ENCODE measurements at places on chromosomes 3 and 15.

DNA sequence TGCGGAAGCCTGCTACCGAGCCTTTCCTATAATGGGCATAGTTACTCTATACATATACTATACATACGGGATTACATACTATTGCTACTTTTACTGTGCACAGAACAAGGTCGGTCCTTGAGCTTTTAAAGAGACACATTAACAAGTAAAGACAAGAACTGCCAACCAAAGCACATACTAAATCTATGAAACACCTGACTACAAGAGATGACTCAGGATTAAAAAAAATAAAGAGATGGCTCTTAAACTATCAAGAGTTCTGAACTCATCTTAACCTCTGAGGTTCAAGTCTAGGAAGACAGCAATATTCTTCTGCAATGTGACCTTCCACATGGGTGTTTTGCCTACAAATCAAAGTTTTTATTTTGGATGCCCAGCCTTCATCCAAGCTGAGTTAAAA, 106.8 kb downstream of the TNIK start:
- peak; percentile 38 for DNase-seq

DNA sequence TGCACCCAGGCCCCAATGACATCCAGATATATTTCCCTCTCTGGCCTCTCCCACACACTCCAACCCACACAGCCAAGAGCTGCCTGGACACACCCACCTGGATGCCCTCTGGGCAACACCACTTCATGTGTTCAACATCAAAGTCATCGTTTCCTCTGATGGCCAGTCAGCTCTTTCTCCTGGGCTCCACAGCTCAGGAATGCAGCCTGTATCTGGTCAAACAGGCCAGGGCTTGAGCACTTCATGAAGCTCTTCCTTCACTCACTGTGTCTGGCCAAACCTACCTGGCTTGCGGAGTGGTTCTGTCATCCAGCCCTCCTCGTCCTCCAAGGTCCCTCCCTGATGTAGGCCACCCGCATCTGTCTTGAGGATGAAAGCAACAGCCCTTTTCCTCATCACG, 35.8 kb upstream of the SLC6A11 start:
- no peak for DNase-seq

DNA sequence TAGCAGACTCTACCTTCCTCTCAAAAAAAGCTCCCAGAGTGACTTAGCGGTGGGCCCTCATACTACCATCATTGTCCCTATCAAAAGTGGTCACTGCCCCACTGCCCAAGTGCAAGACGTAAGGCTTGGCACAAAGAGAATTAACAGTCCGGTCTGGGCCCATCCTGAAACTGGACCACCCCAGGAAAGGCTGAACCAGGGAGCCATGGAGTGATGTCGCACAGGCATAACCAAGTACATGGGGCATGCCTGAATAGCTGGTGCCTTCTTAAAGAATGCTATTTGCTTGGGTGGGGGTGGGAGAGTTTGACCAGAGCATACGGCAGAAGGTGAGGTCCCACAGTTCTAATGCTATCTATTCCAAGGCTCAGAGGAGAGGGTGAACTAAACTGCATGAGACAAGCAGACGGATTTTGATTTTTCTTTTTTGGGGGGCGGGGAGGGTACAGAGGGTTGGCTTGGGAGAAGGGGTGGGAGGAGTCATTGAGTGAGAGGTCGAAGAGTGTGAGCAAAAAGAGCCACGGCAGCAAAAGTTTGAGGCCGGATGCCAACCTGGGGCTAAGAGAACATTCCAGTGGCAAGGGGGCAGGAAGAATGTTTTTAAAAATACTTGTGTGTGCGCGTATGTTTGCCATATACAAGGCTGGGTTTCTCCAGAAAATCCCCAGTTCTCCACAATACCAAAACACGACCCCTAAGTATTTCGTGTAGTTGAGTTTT, 50.2 kb downstream of the FAM174B start:
- no peak for DNase-seq

DNA sequence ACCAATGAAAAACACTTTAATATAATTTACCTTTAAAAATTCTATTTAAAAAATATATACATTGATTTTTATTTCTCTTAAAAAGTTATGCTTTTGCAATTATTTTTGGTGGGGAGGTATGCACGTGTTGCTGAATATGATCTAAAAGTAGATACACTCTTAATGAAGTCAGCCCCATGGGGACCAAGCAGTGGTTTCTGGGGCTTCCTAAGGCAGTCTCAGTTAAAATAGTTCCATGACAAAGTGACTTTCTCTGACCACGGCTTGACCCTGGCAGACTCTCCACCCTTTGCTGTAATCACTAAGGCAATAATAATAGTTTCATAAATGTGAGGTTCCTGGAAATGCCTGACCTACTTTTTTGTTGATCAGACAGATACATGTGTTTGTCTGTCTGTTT, 50.4 kb downstream of the CCR4 start:
- DNase-seq: no peak

- no peak for DNase-seq
Observed at GRCh38 chr15:98906712-98907083, 100.9 kb downstream of the PGPEP1L start.

- peak; percentile 35 for DNase-seq
Observed at GRCh38 chr3:72821161-72821781, 27.0 kb downstream of the SHQ1 start.

DNA sequence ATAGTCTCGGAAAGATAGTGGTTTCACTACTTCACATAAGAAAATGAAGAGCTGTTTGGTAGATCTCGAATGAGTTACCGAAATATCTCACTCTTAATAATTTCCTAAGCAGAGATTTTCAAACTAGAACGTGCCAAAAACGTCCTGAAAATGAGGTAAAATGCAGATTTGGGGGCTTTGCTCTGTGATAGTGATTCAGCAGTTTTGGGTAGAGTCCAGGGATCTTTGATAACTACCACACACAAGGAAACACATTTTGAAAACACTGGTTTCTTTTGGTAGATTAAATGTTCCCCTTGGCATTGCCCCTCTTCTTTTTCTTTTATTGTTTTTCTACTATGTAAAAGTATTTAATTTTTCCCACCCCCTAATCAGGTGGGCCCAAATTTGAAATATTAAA, 125.9 kb downstream of the EBLN2 start:
- DNase-seq: no peak

DNA sequence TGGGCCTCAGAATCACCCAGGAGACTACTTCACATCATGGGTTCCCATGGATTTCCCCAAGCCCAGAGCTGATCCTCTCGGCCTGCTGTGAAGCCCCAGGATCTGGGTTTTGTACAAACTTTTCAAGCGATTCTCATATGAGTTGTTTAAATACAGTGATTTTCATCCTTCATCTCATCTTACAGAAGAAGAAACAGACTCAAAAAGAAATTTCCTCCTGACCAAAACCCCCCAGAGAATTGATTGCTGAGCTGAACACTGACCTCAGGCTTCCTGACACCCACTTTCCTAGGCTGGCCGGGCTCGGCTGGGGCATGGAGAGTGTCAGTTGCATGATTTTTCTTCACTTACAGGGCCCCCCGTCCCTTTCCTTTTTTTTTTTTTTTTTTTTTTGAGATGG, 60.3 kb downstream of the BDH1 start:
- DNase-seq: no peak

- no peak for DNase-seq
Observed at GRCh38 chr3:183434992-183435391, 6.6 kb upstream of the MCF2L2 start.

DNA sequence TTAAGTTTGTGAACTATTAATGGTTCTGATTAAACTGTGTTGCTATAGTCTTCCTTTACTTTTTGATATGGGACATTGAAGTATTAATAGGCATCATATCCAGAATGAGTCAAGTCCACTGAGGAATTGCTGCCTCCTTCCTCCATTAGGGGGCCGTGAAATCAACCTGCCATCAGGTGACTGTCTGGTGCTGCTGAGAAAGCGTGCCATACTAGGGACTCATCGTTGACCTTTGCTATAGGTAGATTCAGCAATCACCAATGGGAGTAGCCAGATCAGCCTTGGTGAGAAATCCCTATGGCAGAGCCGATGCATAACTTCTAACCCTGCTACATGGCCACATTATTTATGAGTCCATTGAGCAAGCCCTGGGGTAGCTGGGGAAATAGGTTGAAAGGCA, 30.1 kb upstream of the SLC28A2 start:
- DNase-seq: no peak

DNA sequence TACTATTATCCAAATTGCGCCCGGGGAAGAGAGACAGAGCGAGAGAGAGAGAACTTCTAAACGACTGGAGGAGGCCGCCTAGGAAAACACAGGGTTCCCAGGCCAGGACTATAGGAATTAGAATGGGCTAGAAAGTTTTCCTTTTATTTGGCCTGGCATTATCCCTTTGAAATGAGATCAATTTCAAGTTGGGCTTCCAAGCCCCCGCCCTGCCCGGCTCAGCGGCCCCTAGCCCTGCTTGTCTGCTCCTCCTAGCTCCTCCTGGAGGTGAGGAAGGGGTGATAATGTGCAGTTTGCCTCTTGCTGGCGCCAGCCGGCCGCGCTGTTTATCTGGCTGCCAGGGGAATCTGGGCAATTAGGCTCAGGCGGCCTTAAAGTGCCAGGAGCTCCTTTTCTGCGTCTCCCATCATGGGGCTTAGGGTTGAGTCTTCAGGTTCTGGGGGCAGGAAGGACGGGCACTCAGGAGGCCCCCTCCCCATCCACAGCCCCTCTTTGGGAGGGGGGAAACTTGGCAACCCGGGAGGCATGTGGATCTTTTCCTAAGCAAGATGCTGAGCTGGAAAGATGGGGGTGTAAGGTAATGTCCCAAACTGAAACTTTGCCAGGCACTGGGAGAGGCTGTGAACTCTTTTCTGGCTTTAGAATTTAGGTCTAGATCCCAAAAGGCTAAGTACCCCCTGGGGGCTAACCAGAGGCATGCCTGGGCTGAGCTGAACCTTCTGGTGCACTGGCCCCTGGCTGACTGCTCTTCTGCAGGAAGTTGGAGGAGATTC, 5.5 kb downstream of the SMAD6 start:
- peak; percentile 40 for DNase-seq

DNA sequence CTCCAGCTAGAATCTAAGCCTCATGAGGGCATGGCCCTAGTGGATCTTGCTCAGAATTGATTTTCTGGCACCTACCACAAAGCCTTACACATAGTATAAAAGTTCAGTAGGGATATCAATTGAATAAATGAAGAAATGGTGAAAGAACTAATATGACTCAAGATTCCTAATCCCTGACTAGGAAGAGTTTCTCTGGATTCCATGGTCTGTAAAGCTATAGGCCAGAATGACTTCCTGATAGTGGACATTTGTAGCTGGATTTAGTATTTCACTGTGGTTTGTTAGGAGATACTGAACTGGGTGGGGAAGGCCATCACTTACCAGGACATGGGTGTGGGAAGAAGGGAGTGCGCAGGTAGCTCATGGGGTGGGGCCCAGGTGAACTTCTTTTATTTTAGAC, 168.9 kb downstream of the RAP2B start:
- peak; percentile 20 for DNase-seq

- DNase-seq: no peak
Observed at GRCh38 chr3:122623031-122623829, 45.8 kb downstream of the PARP15 start.
